ENCODE measurements at places on chromosomes 4 and X.
A peak's percentile ranks its signal among the peaks of the same experiment; 100 is the strongest.

DNA sequence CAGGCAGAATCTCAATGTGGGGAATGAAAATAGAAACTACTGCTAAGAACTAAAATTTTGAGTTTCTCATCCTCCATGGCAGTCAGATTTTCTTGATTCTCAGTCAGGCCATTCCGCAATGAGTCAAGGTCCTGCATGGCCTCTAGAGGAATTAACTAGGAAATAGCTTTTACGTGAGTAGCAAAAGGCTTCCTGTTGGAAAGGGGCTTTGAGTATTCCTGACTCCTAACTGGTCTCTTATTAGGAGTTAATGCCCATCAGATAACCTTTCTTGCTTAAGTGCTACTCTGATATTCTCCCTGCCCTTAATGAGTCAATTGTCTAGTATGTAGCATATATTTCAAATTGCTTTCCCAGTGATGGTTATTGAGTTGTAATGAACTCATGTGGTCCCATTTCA is 65.7 kb upstream of the ARHGAP24 start:
- DNase-seq = no peak

DNA sequence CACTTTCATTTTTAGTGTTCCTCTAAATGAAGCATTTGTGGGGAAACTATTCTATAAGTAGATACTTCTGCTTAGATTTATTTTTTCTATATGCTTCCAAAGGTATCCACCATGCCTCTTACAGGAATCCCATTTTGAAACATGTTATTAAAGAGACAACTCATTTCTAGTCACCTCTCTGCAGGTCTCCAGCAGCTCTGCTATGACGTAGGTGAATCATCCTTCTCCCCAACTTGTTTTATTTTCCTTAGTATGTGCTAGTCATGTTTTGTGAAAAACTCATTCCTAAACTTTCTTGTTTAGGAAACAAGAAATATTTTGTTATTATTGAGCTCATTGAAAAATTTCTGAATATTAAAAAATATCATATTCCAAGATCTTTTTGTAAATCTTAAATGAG is 12.8 kb downstream of the CXCL8 start:
- DNase-seq = no peak

DNA sequence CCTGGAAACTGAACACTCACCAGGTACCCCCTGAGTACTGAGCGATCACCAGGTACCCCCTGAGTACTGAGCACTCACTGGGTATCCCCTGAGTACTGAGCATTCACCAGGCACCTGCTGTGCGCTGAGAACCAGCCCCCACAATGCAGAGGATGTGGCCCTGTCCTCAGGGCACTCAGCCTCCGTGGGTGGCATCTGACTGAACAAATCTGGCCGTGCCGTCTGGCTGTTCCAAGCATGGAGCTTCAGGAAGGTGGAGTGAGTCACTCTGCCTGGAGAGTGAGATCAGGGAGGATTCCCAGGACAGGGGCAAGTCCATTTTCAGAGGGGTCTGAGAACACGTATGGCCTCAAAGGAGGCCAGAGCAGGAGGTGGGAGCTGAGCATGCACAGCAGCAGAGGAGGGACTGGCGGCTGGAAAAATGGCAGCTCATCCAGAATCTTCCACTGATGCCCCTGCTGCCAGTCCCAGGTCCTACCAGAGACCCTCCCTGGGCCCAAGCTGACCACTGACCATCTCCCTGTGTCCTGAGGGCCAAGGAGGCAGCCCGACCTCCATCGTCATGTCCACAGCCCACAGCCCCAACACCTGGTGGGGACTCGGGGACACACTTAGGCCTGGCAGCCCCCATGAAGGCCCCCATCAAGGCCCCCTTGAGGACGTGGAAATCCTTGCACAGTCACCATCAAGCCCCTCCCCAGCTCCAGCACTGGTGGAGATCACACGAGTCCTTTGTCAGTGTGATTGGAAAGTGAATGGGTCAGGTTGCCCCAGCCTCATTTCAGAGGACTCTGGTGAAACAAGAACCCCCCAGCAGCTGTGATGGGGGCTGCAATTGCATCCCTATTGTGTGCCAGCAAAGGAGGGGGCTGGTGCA is 94.1 kb downstream of the HMX1 start:
- no peak for DNase-seq

GRCh38 chr4:140052050-140052449 is 101.9 kb downstream of the MAML3 start:
- no peak for DNase-seq

- peak; percentile 94 for DNase-seq
Measured at GRCh38 chrX:125205133-125205917, 114.3 kb upstream of the TEX13C start.

DNA sequence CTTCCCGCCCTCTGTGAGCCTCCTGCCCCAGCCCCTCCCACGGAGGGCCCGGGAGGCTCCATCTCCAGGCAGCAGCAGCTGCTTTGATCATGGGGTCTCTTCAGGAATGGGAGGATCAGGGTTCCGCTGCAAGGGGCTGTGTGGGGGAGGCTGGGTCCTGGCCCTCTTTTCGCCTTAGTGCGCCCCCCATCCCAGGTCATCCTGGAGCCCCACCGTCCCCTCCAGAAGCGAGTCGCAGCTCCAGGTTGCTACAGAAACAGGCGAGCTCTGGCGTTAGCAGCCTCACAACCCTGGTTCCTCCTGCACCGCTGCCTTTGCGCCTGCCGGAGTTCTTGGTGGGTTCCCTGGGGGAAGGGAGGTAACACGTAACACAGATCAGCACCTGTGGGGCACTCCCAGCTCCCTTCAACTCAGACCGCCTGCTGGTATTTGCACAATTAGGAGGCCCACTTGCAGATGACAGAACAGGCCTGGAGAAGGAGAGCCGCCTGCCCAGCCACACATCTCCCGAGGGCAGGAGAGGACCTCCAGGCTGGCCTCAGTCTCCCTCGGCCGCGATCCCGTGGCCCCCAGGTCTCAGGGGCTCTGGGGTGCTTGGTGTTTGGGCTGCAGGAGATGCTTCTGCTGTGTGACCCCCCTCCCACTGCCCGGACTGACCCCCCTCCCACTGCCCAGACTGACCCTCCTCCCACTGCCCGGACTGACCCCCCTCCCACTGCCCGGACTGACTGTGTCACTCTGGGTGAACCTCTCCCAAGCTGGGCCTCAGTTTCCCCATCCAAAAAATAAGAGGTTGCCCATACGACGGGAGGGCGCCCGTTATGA is 64.2 kb upstream of the ADRA2C start:
- no peak for DNase-seq

DNA sequence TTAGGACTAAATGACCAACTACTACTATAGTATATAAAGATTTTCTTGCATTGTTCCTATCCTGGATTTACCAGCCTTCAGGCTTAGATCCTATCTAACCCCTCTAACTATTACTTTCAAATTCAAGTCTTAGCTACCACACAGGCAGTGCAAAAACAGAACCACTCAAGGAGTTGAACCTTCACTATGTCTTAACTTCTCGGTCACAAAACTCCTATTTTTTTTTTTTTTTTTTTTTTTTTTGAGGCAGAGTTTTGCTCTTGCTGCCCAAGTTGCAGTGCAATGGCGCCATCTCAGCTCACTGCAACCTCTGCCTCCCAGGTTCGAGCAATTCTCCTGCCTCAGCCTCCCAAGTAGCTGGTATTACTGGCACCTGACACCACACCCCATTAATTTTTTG is 6.3 kb upstream of the FAM200B start:
- DNase-seq = no peak

DNA sequence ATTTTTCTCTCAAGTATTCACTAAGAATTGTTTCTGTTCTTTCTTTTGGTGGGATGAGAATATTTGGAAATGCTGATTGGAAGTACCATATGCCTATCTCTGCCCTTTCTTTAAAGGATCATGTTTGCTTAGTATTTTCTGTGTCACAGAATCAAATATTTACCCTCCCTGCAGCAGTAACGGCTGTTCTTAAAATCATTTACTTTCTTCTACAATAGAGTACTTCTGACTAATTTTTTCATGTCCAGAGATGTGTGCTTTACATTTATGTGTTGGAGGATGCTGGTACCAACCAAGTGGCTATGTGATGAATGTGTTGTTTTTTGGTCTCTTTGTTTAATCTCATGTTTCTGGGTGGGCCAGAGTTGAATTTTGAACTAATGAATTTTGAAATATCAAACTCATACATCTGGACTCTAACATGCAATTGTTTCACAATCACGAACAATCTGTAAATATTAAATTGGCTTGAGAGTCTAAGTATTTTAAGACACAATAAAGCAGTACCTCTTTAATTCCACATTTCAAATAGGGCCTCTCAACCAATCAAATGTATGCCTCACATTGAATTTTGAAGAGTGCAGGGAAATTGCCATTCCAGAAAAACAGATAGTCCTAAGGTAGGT is 59.4 kb upstream of the ARSJ start:
- peak; percentile 24 for DNase-seq

DNA sequence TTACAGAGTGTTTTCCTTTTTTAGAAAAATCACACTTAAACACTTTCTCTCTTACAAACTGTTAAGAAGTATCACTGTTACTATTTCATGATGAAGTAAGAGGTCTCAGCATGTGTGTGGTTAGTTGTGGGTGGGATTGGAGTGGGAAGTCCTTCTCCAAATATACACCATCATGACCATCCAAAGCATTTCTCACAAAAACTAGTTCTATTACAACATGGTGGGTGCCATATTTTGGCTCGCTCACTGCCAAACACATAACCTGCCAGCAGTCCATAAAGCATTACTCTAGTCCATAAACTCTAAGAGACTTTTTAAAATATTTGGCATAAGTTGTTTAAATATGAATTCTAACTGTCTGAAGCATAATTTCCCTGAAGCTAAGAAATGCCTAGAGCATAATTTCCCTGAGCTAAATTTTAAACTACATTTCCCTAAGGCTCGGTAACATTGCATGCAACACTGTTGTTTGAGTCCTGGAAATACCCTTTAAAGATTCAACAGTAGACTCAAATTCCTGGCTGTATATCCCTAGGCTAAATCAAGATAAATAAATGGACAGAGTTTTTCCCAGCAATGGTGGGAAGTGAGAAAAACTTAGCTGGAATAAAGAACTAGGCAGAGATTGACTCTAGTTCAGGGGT is 415.0 kb upstream of the INTU start:
- no peak for DNase-seq

DNA sequence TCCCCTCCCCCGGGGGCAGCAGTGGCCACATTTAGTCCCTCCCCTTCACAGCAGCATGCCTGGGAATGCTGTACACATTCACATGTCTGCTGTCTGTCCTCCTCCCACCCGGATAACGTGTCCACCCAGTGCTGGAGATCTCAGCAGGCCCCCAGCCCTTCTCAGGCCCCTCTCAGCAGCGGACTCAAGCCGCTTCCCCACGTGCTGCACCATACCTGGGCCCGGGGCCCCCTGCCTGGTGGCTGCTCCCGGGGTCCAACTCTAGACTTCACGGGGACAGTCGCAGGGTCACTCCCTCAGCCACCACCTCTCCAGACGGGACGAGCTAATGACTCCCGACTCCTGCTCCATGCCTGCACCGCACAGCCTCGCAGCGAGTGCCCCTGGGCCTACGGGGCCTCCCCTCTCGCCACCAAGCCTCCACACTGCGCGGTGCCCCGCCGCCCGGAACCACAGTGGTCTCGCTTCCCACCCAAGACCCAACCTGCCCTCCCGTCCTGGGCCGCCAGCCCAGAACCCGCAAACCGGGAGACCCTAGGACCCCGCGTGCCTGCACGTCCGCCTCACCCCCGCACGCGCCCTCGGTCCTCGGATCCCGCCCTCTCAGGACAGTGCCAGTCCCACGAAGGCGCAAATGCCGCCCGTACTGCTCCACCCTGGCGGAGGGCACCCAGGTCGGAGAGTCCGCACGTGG is 1.3 kb upstream of the PCGF3 start:
- DNase-seq = no peak

DNA sequence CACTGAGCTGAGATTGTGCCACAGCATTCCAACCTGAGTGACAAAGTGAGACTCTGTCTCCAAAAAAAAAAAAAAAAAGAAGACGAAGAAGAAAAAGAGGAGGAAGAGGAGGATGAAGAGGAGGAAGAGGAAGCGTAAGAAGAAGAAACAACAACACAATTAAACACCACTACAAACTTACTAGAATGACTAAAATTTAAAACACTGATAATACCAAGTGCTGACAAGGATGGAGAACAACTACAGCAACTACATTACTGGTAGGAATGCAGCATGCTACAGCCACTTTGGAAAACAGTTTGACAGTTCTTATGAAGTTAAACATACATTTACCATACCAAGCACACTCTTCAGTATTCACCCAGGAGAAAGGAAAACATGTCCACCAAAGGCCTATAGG is 24.1 kb downstream of the LRBA start:
- DNase-seq = no peak

- no peak for DNase-seq
Measured at GRCh38 chr4:127249767-127250108, 383.0 kb upstream of the INTU start.

DNA sequence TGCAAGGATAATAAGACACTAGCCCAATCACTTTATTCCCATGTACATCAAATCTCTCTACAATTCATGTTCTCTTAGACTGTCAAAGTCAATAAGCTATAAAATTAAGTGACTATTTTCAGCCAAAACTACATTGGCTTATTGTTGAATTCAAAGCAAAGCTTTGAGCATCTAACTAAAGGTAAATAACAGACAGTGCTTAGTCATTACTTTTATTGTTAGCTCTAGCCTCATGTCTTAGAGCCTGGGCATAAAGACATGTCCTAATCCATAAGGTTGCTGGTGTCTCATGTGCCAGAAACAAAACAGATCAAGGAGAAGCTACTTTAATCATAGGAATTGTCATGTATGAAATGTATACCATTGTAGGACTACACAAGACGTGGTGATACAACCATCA is 103.1 kb upstream of the UNC5C start:
- DNase-seq = no peak

DNA sequence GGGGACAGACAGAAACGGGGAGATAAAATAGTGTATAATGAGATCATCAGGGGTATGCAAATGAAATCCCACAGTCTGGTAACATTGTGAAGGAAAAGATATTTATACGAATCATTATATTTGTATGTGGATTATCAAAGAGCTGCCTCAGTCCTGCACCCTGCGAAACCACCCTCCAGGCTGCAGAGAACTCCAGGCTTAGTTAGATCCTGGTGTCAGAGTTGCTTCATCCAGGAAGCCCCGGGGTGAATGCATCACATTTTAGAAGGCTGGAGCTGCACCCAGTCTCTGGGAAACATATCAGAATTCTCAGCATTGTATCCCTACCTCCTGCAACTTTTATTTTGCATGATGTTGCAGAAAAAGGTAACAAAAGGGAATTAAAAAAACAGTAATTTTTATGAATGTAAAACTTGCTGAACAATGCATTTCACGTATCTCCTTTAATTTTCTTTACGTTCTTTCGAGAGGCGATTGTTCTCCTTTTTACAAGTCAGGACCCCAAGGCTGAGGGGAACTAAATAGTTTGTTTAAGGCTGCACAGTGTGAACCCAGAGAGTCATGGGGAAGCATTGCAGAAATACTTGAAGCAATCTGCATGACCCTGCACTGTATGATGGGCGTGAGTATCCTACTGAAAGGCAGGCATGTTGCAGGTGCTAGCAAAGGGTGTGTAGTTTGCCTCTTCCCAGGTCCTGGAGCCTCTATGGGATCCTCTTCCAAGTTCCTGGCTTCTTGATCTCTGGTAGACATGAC is 299.5 kb upstream of the CLNK start:
- DNase-seq = no peak

DNA sequence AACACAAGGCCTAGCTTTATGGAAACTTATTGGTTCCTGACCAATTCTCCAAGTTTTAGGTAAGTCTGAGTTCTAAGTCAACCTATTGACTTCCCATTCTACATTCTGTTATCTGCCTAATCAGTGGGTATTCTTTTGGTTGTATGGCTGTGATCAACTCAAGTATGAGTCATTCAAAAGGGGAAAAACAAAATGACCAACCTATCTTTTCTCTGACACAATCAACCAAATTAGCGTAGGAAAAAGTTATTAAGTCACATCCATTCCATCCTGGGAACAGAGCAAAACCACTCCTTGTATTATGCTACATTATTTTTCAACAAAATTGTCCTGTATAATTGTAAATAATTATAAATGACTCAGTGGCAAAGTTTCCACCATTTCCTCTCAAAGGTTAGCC is 136.2 kb downstream of the SHROOM4 start:
- no peak for DNase-seq
